ENCODE measurements at places on chromosomes 3 and 15.

- DNase-seq: peak; percentile 99
Measured at GRCh38 chr3:120094776-120095225, 554 bp upstream of the GSK3B start.

GRCh38 chr3:196344663-196345062 is 6.5 kb upstream of the TM4SF19 start:
- DNase-seq: no peak

GRCh38 chr3:177035676-177036075 is 161.6 kb downstream of the TBL1XR1 start:
- no peak for DNase-seq

DNA sequence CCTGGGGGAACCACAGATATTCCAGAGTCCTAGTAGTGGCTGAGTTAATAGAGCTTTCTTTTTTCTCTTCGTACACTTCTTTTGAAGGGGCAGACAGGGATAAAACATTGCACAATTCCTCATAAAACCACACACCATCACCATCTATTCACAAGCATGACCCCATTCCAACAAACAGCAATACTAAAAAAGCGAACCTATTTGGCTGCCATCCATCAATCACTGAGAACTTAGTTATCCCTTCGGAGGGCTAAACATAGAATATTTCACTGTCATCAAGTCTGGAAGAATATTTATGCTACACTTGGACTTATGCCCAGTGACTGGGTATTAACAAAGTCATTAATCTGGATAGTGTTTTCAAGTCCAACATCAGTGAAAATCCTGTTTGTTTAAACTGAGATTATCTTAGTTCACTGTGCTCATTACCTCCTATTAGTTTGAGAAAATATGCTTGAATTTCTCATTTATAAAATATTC is 80.3 kb upstream of the PRTG start:
- DNase-seq: no peak

GRCh38 chr15:84816694-84817465 is at the start of gene ALPK3:
Gene ALPK3 (plus strand): TSS chr15:84817356. CDS start chr15:84817453, 97 bp downstream.
- DNase-seq: no peak

DNA sequence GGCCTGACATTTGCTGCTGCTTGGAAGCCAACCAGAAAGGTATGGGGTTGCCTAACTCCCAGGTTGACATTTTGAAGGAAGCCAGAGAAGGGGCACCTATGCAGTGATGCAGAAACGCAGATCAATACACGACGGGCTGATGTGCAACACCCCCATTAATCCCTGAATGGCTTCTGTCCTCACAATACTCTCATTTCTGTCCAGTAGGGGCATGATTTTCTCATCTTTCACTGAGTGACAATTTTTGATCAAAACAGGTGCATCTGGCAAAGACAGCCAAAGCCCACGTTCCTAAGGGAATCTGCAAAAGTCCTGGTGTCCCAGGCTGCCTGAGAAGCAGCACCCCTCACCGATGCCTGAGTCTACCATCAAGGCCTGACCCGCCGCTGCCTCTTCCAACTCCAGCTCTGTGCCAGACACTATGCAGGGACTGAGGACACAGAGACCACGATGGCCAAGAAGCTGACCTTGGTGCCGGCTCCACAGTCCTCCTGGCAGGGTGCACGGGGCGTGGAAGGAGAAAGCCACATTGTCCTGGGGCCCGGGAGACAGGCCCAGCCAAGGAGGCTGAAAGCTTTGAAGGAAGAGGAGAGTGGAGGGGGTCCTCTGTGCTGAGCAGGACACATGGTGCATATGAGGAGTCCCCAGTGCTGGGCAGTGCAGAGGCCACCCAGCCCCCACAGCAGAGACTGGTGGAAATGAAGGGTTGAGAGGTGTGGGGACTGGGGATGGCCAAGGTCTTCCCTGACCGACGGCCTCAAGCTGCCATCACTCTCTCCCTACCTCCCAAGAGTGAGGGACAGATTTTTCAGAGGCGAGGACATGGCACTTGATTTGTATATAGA is 159.6 kb downstream of the NUP210 start:
- DNase-seq: no peak

DNA sequence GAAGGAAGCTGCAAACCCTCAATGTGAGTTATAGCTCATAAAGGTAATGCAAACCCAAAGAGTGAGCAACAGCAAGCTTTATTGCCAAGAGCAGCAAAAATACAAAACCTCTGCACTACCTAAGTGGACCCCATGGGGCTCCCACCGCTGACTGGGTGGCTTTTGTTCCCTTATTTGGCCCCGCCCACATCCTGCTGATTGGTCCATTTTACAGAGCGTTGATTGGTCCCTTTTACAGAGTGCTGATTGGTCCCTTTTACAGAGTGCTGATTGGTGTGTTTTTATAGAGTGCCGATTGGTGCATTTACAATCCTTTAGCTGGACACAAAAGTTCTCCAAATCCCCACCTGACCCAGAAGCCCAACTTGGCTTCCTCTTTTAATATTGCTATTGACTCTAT is 154.5 kb upstream of the NSMCE3 start:
- peak; percentile 4 for DNase-seq

DNA sequence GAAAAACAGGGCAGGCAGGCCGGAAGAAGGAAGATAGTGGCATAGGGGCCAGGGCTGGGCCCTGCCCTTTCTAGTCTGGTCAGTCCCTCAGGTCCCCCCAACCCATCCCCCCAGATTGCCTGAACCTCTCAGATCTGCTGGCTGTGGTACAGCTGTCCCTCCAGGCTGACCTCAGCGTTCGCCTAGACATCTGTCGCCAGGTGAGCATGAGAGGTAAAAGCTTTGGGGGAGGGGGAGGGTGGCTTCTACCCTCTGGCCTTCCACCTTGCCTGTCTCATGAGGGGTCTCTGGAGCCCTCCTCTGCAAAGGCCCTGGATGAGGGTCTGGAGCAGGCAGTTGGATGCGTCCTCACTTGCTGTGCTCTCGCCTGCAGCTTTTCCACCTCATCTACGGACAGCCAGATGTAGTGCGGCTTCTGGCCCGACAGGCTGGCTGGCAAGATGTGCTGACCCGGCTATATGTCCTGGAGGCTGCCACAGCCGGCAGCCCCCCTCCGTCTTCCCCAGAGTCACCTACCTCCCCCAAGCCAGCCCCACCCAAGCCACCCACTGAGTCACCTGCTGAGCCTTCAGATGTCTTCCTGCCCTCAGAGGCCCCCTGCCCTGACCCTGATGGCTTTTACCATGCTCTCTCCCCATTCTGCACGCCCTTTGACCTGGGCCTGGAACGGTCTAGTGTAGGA is 20.2 kb downstream of the NBEAL2 start:
- no peak for DNase-seq

GRCh38 chr15:43749690-43750345 is 3.6 kb downstream of the PDIA3 start:
- no peak for DNase-seq

GRCh38 chr3:118675305-118675704 is 359.3 kb downstream of the IGSF11 start:
- DNase-seq: no peak

DNA sequence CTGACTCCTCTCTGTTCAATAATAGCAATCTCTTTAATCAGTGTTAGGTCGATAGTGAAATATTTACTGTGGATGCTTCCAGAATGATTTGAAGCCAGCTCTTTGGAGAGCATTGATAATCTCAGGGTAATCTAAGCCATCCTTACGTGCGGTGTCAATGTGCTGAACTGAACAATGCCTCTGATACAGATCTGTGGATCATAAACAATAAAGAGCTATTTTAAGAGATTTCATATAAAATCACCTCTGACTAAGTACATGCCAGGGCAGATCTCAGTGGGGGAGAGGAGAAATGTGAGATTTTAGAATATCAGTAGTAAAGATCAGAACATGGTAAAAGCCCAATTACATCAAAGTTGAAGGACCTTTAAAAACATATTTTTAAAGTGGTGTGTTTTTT is 319.3 kb upstream of the GBE1 start:
- DNase-seq: no peak

GRCh38 chr3:172329070-172329469 is 119.2 kb downstream of the GHSR start:
- DNase-seq: no peak

- peak; percentile 44 for DNase-seq
Measured at GRCh38 chr3:161103776-161104385, 1.3 kb downstream of the B3GALNT1 start.

- no peak for DNase-seq
Measured at GRCh38 chr15:93182703-93183205, 93.7 kb upstream of the RGMA start.

DNA sequence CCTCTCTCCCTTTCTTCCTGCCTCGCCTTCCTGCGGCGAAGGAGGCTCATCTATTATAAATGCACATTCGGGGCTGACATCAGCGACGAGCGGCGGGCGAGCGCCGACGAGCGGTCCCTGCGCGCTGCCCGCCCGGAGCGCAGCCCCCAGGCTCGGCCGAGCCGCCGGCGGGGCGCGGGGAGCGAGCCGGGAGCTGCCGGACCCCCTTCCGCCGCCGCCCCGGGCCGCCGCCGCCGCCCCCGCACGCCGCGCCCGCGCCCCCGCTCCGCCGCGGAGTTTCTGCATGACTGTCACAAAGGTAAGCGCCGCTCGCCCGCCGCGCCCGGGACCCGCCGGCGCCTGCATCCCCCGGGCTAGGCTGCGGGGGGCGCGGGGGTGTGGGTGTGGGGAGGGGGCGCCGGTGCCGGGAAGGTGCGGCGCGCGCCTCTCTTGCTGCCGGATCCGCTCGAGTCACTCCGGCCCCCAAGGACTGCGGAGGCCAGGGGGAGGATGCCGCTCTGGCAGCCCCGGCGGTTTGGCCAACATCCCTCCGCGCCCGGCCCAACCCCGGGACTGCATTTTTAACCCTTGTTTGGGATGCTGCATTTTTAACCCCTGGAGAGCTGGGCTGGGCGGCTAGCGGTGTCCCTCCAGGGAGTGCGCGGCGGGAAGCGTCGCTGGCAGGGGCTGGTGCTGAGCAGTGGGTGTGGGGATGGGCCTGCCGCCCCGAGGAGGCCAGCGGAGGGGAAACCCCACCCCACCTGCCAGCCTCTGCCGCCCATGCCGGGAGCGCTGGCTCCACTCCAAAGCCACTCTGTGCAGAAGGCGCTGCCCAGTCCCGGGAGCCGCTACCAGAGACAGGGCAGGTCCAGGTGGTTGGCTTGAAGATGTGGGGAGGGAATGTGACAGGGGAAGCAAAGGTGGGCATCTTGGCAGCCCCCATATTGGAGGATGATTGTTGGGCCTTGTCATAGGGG is at the start of gene CORO2B:
Gene CORO2B, plus strand, starts transcription at position 14 of the 956 bp plus-strand sequence. Its CDS starts 270 bp downstream, at position 284.
- DNase-seq: no peak

DNA sequence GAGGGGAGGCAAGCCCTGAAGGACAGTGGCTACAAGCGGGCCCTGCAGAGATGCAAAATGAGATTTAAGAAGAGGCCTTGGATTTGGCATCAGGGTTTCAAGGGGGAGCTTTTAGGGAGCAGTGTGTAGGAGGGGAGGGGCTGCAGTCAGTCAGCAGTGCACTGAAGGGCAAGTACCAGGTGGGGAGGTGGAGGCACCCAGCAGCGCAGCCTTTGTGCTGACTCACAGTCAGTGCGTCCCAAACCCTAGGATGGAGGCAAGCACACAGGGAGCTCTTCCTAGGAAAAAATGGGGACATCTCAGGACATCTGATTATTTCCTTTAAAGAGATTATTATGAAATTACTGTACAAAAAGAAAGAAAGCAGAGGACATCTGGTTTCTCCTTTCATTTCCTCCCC is 80.0 kb downstream of the AAGAB start:
- no peak for DNase-seq

- DNase-seq: no peak
Measured at GRCh38 chr3:82081351-82081750, 319.9 kb upstream of the GBE1 start.

- DNase-seq: peak; percentile 13
Measured at GRCh38 chr15:91142106-91142744, 42.2 kb downstream of the SV2B start.

DNA sequence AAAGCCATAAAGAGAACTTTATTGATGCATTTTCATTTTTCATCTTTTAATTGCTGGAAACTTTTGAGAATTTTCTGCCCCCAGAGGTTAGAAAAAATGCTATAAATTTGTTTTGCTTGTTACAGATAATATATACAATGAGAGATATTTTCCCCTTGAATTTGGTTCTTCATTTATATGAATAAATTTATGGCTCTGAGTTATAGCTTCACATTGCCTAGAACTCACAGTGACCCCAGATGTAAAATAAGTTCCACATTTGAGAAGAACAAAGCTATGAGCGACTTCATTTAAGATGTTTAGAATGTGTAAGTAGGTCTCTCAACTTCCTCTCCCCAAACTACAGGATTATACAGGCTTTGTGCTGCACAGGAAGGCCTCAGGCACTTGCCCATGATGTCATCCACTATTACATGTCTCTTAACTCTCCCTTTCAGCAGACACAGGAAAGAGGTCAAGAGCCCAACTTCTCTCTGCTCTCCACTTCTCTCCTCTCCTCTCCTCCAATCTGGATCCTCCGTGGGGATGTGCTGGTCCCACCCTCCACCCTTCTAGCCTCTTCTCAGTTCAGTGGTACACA is 92.8 kb downstream of the DUT start:
- DNase-seq: no peak

GRCh38 chr3:142287866-142288638 is 62.7 kb upstream of the GK5 start:
- DNase-seq: peak; percentile 32

- DNase-seq: no peak
Measured at GRCh38 chr15:25677719-25678499, 185.2 kb downstream of the ATP10A start.

DNA sequence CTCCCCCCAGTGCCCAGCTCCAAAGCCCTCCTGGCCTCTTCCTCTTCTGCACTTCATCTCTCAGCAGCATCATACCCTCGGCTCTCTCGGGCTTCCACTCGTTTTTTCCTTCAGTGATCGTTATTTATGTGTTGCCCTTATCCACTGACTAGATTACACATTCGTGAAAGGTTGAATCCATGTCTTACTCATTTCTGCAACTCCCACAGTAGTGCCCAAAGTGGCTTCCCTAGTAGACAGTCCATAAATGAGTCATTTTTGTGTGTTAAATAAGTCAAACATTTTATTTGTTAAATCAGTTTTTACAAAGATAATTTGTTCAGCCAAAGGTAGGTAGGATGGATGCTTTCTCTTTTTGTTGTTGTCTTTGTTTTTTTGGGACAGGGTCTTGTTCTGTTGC is 87.4 kb downstream of the CRTC3 start:
- no peak for DNase-seq

DNA sequence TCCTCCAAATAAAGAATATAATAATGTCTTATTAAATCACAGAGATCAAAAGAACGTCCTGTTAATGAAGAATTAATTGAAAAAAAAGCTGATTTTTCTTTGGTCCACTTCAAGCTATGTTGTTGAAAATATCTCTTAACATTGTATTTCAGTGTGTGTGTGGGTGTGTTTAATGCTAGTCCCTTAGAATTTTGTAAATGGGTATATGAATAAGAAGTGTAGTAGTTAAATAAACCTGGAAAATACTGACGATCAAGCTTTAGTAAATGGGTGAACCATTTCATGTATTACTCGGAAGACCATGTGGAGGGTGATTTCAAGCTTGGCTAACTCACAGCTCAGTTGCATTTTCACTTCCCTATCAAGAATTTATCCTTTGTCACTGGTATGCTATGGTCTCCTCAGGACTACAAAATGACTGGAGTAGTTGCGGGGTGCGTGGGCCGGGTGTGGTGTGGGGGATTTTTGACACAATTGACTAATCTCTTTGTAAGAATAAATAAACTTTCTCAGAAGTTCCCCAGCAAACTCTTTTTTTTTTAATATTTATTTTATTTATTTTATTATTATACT is 586.4 kb downstream of the GRM7 start:
- DNase-seq: no peak
